ENCODE measurements at places on chromosomes 5 and 9.
A peak's percentile ranks its signal among the peaks of the same experiment; 100 is the strongest.

GRCh38 chr5:119439140-119439631 is 13.1 kb upstream of the HSD17B4 start:
- no peak for DNase-seq

- peak; percentile 23 for DNase-seq
Measured at GRCh38 chr9:33263131-33264002, 1.1 kb downstream of the BAG1 start.

DNA sequence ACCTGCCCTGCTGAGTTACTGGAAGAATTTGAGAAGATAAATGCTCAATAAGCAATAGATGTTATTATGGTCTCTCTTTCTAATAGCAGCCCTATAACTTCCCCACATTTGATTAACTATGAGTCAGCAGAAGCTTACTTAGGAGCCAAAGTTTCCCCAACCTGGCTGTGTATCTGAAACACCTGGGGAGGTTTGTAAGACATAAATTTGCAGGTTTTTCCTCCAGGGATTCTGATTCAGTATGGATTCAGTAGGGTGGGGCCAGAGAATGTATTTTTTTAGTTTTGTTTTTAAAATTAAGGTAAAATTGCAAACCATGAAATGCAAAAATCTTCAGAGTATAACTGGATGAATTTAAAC is 44.9 kb upstream of the GNPDA1 start:
- DNase-seq, result no peak

DNA sequence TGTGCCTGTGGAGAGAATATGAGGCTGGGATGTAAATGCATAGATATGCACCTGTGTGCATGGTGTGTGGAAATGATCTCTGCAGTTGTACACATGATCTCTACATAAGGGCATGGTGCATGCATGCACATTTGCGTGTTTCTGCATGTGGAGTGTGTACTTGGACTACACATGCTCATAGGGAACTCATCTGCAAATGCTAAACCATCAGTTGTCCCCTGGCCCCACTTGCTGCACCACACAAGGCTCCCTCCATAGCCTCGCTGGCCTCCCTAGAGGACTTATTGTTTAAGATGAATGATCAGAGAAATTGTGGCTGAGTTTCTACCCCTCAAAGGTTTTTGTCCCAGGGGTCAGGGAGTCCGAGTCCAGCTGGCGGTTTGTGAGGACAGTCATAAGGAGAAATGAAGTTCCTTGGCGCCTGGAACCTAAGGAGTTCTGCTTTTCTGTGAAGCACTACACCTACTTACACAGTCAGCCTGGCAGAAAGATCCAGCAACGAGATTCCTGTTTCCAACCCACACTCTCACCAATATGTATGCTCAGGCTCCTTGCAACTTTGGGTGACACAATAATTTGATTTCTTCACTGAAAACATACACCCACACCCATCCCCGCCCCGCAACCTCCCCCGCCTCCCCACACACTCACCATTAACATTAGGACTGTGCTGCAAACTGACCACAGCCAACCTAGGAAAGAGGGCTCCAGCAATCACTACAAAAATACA is 79.9 kb upstream of the CPEB4 start:
- DNase-seq, result no peak

- DNase-seq, result no peak
Measured at GRCh38 chr9:134705786-134706185, 64.2 kb downstream of the COL5A1 start.

DNA sequence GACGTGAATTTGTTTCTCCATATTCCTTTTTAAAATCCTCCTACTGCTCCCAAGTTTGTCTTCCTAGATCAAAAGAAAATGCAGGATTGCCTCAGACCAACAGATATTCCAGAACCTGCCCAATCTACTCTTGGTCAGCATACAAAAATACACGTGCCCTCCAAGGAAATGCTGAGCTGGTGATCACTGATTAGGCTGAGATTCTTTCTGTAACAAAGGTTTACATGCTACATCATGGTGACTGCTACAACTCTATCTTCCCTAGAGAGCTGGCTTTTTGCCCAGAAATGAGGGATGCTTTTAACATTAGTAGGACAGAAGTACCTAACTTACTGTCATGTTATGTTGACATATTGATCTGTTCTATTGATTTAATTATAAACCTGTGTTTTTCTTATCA is 35.5 kb downstream of the OR2Y1 start:
- no peak for DNase-seq

GRCh38 chr5:125109293-125109692 is 362.9 kb upstream of the ZNF608 start:
- DNase-seq, result no peak

DNA sequence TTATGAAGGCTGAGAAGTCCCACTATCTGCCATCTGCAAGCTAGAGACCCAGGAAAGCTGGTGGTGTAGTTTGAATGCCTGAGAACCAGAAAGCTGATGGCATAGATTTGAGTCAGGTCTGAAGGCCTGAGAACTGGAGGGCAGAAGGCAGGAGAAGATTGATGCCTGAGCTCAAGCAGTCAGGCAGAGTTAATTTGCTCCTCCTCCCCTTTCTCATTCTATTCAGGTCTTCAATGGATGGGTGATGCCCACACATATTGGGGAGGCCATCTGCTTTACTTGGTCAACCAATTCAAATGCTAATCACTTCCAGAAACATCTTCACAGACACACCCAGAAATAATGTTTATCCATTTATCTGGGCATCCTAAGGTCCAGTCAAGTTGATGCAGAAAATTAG is 87.6 kb upstream of the CPLX2 start:
- DNase-seq, result no peak

GRCh38 chr9:15211160-15211814 is 95.7 kb downstream of the TTC39B start:
- peak; percentile 67 for DNase-seq

DNA sequence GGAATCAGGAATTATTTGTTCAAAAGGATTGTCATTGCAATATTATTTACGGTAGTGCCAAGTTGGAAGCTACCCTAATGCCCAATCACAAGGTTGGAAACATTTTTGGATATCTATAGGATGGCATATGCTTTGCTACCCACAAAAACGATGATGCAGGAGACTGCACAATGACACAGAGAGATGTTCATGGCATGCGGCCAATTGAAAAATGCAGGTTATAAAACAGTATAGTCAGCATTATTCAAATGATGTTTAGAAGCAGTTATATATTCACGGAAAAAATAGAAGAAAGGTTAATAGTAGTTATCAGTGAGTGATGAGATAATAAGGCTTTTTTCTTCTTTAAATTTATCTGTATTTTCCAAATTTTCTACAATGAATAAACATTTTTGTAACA is 5.9 kb upstream of the ACSL6 start:
- no peak for DNase-seq

- no peak for DNase-seq
Measured at GRCh38 chr5:61347080-61347479, 15.0 kb downstream of the ZSWIM6 start.

GRCh38 chr5:126677121-126677520 is 76.4 kb downstream of the PHAX start:
- DNase-seq, result no peak
